ENCODE measurements at places on chromosomes 6 and 20.

DNA sequence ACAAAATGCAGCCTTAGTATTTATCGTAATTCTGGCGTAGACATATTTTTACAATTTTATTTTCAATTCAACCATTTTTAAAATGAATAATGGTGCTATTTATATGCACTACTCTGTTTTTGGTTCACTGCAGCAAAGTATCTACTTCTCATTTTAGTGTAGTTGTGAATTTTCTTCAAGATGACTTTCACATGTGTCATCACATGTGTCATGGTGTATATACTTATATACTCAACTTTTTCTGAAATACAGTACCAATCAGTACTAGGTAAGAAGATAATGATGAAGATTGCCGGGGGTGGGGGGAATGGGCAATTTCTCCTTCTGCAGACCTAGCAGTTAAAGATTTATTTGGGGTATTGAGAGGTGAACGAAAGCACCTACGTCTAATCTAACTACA is 634.5 kb downstream of the PHF3 start:
- DNase-seq, result no peak

DNA sequence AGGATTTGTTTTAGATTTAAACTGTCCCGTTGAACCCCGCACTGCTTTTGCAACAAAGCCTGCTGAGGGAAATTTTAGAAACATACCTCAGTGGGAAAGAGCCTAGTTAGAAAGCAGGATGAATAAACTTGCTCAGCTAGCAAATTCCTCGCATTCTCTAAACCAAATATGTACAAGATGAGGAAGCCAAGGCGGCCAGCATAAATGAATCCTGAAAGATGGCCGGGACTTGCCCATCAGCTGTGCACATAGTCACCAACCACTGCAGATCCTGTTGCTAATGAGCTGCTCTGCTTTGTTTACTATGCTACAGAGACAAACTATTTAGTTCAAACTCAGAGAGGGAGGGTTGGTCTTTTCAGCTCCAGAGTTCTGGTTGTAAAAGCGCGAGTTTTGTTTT is 49.0 kb downstream of the TMEM170B start:
- DNase-seq, result no peak

GRCh38 chr20:19936466-19937200 is 80.5 kb upstream of the NAA20 start:
- no peak for DNase-seq

DNA sequence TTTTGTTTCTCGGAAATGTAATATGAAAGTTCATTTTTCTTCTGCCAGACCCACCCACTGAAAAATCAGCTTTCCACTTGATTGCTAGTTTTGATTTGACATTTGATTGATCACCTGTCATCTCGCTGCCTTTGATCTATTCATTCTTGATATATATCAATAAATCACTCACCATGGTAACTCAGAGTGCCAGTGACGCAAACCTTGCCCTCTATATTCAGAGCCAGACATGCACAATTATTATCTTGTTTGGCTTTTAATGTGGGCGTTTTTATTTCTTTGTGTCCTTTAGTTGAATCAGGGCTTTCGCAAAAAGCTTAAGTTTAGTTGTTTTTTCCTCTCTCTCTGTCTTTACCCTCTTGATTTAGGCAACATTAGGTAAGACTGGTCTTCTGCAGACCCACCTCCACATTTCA is 2.0 kb downstream of the TSHZ2 start:
- peak; percentile 57 for DNase-seq

- DNase-seq, result no peak
These were observed 98.7 kb downstream of the TRERF1 start for GRCh38 chr6:42352856-42353564.

GRCh38 chr6:11999246-11999645 is 12.9 kb upstream of the HIVEP1 start:
- no peak for DNase-seq

- peak; percentile 36 for DNase-seq
These were observed 788 bp downstream of the UST start for GRCh38 chr6:148747471-148748165.

DNA sequence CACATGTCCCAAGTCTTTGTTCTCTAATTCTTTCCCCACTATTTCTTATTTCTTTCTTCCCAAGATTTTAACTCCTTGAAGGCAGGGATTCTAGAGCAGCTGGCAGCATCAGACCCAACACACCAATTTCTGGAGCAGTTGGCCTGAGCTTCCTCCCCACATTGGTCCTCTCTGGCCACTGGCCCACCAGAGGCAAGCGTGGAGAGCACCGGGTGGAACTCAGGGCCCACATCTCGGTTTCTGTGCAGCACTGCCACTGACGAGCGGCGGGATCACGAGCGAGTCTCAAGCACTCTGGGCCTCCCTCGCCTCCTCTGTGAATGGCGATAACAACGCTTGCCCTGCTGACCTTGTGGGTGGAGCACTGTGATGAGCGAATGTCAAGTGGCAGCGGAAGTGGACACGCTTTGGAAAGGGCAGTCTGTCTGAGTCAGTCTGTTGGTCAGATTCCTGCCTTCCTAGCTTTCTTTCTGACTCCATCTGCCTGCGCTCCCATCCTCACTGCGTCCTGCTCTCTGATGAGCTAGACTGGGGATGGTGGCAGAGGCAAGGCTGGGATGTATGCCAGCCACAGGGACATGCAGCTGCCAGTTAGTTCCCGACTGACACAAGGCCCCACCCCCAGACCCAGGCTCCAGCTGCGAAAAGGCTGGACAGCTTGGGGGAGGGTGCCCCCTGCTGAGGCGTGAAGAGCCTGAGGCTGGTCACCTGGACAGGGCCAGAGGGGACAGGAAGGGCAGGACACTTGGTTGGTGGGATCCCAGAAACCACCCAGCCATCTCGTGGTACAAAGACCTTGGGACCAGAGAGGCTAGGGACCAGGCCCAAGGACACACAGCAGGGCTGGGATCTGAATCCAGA is 4.5 kb upstream of the SPDEF start:
- DNase-seq, result no peak

GRCh38 chr6:134517145-134517658 is 199.3 kb upstream of the SGK1 start:
- no peak for DNase-seq

DNA sequence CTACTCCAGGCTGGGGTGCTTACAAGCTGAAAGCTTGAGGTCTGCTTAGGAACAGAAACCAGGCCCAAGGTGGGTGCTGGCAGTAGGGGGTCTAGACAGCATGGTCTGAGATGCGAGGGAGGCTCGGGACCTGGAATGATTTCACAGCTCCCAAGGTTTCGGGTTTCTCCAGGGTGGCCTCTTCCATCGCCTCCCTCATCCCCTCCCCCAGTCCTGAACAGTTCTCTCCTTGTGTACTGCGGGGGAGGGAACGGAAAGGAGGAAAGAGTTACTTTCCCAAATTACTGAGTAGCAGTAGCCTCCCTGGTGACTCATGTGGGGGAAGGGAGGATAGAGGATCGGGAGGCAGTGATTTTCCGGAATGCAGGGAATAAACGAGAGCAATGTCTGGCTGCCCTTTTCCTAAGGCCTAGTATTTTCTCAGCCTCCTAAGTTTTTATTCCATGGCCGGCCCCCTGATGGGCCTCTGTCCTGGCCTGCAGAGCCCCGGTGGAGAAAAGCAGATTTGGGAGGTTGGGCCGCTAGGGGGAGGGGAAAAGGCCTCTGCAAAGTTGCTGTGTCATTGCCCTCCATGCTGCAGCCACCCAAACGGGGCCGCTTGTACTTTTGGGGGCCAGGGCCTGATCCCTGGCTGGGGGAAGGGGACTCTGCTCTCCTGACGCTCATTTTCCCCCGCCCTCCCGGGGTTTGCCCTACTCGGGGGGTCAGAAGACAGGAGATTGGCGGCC is 1.5 kb downstream of the BRD2 start:
- peak; percentile 84 for DNase-seq

- DNase-seq, result peak; percentile 23
These were observed 185.6 kb downstream of the TSHZ2 start for GRCh38 chr20:53157443-53158408.

- DNase-seq, result no peak
These were observed 11.7 kb downstream of the HDAC2 start for GRCh38 chr6:113959235-113959634.

DNA sequence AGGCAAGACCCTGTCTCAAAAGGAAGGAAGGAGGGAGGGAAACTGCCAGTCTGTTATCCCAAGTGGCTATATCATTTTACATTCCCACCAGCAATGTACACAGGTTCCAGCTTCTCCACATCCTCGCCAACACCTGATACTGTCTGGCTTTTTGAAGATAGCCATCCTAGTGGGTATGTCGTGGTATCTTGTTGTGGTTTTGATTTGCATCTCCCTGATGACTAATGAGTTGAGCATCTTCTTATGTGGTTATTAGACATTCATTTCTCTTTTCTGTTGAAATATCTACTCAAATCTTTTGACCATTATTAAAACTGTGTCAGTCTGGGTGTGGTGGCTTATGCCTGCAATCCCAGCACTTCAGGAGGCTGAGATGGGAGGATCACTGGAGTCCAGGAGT is 47.9 kb upstream of the ARID1B start:
- no peak for DNase-seq

- no peak for DNase-seq
These were observed 156.1 kb downstream of the TRIM27 start for GRCh38 chr6:28767691-28768090.

GRCh38 chr6:106666282-106667021 is 37.1 kb downstream of the QRSL1 start:
- DNase-seq, result no peak

DNA sequence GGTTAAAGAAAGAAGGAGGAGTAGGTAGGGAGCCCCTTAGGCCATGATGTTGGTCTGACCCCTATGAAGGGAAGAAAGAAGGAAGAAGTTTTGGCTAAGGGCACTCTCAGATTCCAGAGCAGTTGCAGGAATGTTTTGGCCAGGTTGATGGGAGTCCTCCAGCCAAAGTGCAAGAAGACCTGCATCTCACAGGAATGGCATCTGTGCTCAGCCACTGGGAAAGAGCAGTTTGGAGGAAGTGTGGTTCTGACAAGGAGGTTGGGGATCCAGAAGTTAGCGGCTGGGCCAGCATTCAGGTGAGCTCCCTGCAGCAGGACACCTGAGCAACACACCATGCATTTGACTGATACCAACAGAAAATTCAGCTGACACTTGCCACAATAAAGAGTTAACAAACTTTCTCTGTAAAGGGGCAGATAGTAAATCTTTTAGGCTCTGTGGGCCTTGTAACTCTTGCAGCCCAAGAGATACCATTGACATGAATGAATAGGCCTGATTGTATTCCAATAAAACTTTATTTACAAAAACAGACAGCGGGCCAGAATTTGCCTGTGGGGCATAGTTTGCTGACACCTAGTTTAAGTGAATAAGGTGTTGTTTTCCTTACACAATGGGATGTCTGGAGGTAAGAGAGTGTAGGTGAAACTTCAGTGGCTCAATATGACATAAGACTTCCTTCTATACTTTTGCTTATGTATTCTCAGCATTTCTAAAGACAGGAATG is 71.0 kb downstream of the EDN1 start:
- no peak for DNase-seq

GRCh38 chr20:10655720-10656669 is 17.8 kb downstream of the JAG1 start:
- no peak for DNase-seq

GRCh38 chr6:33755070-33755869 is 8.6 kb upstream of the IP6K3 start:
- DNase-seq, result no peak

DNA sequence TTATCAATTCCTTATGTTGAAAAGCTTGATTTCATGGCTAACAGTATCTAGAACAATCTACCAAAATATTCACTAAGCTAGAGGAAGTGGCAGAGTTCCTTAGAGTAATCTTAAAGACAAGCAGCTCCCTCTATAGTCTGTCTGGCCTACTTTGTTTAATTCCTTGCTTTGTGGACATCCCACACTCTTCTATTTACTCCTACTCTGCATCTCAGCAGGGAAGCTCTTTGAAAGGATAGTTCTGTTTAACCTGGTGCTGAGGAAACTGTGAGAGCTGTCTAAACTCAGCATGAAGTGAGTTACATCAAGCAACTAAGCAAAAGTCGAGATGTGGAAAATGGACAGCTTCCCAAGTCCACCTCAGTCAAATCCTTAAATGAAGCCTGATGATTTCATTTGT is 4.3 kb downstream of the REV3L start:
- DNase-seq, result no peak

DNA sequence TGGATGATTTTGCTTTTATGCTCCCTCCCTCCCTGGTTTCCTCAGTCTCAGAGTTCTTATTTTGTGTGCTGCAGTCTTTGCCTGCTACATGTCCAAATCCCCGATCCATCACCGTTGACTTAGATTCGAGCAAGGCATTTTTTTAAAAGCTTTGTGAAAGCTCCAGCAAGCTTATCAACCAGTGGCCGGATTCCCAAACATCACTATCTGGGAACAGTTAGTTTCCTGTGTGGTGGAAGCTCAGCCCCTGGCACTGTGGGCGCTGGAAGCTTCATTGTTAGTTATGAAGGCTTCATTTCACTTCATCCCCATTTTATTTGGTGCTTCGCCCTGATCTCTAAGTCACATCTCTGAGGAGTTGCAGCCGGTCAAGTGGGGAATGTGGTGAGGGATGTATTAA is 44.7 kb downstream of the DEK start:
- no peak for DNase-seq

- DNase-seq, result no peak
These were observed 113.3 kb upstream of the SSTR4 start for GRCh38 chr20:22921595-22922421.
